CD4-positive, alpha-beta T cell treated with Interleukin-4 for 4 hours (primary cell): ENCODE measurements at places on chromosomes 5 and 9.
A peak's percentile ranks its signal among the peaks of the same experiment; 100 is the strongest.

GRCh38 chr5:153755913-153756500 is 265.5 kb downstream of the GRIA1 start:
- DNase-seq, result no peak

- DNase-seq, result no peak
Observed at GRCh38 chr5:132469380-132470009, 21.1 kb downstream of the IRF1 start.

- DNase-seq, result no peak
Observed at GRCh38 chr9:98701576-98701975, 7.2 kb downstream of the GABBR2 start.

DNA sequence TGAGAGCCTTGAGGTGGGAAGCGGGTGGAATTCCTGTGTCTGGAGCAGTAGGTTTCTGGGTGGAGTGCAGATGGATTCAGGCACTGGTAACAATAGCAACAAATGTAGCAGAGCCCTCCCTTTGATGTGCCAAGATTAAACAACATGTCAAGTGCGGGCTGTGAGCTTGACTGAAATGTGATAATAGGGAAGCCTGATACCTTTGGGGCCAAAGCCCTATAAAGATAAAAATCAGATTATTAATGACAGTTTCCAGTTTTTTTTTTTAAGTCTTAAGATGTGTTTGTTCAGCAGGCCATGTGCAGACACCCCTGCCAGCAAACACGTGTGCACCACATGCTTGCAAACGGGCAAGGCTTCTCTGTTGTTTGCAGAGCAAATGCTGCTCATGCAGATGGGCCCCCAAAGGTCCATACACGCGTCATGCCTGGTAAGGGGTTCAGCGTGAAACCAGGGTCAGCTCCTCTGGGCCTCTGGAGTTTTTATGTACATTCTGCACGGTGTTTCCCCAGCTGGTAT is 193.2 kb downstream of the GADD45G start:
- no peak for DNase-seq

DNA sequence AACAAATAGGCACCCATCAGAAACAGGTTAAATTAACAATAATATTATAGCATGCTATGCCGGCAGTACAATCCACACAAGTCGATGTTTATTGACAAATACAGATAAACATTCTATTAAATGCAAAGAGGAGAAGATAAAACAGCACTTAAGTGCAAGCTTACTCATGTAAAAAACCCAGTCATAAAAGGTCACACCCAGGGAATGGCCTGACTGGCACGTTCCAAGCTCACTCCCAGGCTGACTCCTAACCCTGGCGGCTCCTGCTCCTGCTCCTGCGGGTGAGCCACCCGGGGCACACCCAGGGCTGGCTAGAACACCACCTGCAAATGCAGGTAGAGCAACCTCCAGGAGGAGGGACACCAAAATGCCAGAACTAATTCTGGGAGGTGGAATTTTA is 66.9 kb downstream of the SEMA4D start:
- DNase-seq, result no peak

- DNase-seq, result no peak
Observed at GRCh38 chr9:89677702-89678395, 73.0 kb downstream of the GADD45G start.

GRCh38 chr5:34740389-34740806 is 84.3 kb downstream of the RAI14 start:
- no peak for DNase-seq

DNA sequence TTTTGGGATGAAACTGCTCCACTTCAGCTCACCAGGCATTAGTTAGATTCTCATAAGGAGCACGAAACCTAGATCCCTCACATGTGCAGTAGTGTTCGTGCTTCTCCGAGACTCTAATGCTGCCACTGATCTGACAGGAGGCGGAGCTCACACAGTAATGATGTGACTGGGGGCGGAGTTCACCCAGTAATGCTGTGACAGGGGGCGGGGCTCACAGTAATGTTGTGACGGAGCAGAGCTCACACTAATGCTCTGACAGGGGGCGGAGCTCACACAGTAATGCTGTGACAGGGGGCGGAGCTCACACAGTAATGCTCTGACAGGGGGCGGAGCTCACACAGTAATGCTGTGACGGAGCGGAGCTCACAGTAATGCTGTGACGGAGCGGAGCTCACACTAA is 27.1 kb upstream of the LRRC14B start:
- no peak for DNase-seq

DNA sequence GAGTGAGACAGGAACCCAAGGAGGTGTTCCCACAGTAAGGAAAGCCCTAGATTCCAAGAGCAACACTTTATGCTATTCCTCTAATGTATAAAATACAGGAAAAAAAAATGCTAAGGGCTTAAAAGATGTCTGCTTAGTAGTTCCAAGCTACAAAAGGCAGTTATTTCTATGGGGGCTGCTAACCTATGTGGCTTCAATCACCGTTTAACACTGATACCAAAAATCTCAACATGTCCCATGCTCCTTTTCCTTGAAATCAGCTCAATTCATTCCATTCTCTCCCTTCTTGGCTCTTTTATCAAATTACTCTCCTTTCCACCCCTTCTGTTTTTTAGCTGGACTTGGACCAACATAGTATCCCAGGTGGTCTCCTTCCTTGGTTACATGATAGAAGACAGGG is 20.6 kb downstream of the CCNH start:
- DNase-seq, result no peak

DNA sequence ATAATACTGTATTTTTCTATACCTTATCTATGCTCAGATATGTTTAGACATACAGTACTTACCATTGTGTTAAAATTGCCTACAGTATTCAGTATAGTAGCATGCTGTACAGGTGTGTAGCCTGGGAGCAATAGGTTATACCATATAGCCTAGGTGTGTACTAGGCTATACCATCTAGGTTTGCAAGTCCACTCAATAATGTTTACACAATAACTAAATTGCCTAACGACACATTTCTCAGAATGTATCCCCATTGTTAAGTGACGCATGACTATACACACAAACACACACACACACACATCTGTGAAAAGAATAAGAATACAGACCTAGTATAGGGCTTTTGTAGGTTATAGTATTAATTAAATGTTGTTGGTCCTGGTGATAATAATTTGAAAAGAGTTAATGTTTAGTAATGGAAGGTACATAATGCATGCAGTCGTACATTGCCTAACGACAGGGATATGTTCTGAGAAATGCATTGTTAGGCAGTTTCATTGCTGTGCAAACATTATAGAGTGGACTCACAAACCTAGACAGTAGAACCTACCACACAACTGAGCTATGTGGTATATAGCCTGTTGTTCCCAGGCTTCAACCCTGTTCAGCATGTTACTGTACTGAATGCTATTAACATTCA is 13.6 kb downstream of the TDRD7 start:
- no peak for DNase-seq

DNA sequence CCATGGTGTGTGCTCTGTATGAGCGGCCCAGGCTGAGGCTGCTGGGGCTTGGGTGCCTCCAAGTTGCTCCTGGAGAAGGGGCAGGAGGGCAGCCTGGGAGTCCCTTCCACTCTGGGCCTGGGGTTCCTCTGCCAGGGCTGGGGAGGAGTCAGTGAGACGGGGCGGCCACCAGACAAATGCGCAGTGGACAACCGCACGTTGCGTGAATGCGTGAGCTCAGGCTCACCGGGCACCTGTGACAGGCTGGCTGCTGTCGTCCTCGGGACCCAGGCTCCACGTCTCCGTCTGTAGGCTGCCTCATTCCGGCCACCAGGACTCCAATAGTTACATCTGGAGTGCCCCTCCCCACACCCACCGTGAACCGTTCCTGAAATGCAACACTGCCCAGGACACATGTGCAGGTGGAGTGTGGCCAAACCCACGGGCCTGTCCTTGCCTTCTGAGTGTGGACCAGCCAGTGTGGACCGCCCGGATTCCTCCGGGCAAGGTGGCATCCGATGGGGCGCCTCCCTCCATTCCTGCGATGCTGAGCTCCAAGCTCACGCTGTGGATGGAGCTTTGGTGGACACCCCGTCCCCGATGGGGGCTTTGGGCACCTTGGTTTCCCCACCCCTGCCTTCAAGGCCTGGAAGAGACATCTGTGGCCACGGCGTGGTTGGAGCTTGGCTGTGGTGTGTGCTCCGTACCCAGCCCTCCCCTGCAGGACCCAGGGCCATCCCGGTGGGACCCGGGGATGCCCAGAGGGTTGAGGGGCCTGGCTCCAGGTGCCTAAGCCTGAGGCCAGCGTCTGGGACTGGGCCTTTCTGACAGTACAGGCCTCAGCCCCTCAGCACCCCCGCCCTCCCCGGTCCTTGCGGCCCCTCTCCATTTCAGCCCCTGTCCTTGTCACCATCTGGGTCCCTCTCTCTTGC is 34.0 kb upstream of the RXRA start:
- DNase-seq, result no peak

DNA sequence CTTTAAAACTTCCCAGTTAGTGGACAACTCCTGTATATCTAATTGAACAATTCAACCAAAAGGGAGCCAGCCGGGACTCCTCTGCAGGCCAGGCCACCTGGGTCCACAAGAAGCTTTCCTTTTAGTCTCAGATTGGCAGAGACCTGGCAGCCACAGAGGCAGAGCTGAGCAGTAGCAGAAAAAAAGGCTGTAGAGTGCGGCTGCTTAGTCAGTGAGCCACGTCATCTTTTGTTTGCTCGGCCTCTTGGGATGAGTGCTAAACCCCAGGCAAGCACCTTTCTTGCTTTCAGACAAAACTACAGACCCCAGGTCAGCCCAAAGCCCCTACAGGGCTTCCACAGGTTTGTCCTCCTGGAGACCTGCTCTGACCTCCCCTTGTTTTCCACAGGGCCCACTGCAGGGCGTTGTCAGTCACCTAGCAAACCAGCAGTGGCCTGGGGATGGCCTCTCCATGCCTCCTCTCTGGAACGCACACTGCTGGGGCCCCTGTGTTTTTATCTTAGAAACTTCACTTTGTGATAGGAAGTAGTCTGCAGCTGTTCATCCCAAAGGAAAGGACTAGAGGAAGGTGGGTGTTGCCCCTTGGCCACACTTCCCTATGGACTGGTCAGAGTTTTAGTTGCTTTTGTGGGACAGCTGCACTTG is 49.9 kb downstream of the SHB start:
- DNase-seq, result no peak

GRCh38 chr9:131160416-131161112 is 35.2 kb downstream of the NUP214 start:
- DNase-seq, result no peak

DNA sequence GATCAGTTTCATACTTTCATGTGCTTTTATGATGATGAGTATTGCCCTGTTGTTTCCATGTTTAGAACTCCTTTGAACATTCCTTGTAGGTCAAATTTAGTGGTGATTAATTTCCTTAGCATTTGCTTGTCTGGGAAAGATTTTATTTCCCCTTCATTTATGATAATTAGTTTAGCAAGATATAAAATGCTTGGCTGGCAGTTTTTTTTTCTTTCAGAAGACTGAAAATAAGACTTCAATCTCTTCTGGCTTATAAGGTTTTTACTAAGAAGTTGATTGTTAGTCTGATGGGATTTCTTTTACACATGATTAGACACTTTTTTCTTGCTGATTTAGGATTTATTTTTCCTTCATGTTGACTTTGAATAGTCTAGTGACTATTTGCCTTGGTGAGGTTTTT is 238.9 kb upstream of the ADCY2 start:
- no peak for DNase-seq

GRCh38 chr9:121596515-121596914 is 54.9 kb upstream of the DAB2IP start:
- DNase-seq, result no peak

DNA sequence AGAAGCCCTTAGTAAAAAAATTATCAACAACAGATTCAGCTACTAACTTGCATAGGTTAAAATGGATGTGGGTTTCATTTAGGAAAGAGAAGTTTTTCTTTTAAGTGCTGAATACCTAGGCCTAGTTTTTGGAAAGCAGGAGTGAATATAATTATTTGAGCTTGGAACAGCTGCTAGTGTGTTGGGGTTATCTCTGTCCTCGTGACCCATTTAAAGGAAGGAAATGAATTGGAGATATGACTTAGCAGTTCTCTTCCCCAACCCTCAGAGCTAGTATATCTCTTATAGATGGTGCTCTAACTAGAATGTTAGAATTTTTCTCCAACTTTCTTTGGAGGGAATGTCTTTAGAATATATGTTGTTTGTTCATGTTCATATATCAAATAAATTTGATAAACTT is 38.6 kb downstream of the ZNF366 start:
- no peak for DNase-seq

DNA sequence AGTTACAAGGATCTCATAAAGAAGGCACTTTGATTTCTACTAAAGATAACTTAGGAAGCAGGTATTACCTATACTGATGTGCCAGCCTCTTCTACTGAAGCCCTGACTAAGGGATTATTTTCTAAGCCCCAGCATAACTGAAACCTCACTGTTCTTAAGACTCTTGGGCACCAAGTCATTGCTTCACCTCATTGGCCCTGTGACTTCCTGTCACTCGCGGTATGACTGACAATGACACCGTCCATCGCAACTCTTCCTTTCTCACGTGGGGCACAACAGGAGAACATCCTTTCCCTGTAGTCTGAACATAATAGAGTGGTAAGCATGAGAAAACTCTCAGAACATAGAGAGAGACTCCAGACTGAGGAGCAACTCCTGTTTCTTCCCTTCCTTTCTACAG is 6.4 kb downstream of the OR2V2 start:
- DNase-seq, result no peak

GRCh38 chr5:175895686-175896102 is 24.3 kb downstream of the CPLX2 start:
- peak; percentile 46 for DNase-seq

DNA sequence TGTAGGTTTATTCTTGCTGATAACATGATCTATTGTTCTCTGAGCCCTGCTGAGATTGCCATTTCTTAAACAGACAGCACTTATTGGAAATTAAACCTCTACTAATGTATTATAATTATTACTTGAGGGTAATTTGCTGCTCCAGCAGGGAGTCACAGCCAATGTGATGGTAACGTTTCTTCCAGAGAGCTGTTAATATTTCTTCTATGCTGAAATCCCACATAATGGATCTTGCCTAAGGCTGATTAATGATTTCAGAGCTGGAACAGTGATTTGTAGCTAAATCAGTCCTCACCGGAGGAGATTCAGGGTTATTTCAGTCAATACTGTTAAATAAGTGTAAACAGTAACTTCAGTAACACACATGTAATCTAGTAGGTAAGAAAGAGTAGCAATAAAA is 170.1 kb downstream of the CDH12 start:
- DNase-seq, result no peak

GRCh38 chr5:38642189-38642911 is 85.9 kb upstream of the LIFR start:
- no peak for DNase-seq

DNA sequence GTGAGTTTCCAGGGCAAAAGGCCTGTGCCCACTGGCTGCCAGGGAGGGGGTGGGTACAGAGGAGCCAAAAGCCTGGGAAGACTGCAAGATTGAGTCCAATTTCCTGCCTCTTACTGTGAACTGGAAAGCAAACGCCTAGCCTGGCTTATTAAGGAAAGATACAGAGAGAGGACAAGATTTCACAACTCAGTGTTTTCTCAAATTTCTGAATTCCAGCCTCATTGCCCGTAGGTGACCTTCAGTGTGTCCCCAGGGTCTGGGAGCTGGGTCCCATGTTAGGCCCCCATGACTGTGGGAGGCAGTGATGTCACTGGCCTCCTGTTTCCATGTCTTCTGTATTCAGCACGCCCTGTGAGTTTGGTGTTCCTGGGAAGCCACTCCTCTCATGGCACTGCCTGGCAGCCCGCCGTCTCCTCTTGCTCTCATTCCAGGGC is 60.6 kb upstream of the PTPN3 start:
- DNase-seq, result no peak

- no peak for DNase-seq
Observed at GRCh38 chr5:37720550-37720952, 119.3 kb downstream of the GDNF start.
